ENCODE measurements at places on chromosomes 3 and 15.
A peak's percentile ranks its signal among the peaks of the same experiment; 100 is the strongest.

- DNase-seq: no peak
Observed at GRCh38 chr3:111621535-111621934, 26.4 kb upstream of the ZBED2 start.

DNA sequence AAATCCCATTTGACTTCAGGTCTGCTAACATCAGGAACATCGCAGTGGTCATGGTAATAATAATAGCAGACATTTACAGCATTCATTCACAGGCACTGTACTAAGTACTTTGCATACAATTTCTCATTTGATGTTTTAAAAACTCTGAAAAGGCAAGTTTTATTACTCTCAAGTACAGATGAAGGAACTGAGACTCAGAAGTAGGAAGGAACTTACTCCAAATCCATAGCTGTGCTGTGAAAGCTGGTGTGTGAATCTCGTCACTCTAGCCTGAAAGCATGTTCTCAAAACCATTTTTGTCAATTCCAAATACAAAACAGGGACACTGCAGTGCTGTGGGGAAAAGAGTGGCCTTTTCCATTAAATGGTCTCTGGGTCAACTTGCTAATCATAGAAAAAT, 179.9 kb downstream of the FAM43A start:
- no peak for DNase-seq

DNA sequence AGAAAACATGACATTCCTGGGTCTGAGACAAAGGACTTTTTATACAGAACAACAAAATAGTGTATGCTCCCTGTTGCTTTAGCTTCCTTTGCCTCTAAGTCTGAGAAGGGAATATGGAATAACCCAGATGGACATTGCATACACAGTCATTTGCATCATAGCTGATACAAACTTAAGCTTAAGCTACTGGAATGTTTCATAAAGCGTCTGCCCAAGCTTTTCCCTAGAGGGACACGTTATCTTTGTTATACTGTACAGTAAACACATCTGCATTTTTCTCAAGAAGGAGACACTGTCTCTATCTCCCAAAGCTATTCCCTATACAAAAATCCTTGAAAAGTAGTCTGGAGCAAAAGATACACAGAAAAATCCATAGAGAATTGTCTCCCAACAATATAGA, 775.0 kb downstream of the DIPK2A start:
- DNase-seq: no peak

GRCh38 chr3:10808974-10809373, 7.1 kb upstream of the SLC6A11 start:
- DNase-seq: no peak

- DNase-seq: no peak
Observed at GRCh38 chr3:154175041-154175440, 53.9 kb downstream of the ARHGEF26 start.

- DNase-seq: no peak
Observed at GRCh38 chr3:171260899-171261298, 199.3 kb downstream of the TNIK start.

GRCh38 chr15:56725386-56725785, 7.9 kb downstream of the ZNF280D start:
- DNase-seq: no peak

DNA sequence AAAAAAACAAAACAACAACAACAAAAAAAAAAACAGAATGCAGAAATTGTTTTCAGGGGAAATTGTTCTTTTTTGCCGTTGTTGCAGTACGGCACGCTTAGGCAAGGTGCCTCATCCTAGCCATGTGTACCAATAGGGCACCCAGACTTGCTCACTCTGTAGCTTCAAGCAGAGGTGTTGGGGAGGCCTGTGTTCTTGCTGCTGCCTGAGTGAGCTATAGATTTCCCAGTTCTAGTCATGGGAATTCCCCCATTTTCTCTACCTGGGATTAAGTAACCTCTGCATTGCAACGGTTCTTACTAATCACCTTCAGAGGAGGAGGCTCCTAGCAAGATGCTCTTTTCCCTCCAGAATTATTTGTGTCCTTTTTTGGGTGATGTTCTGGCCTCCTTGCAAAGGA, 12.9 kb upstream of the PARL start:
- no peak for DNase-seq

DNA sequence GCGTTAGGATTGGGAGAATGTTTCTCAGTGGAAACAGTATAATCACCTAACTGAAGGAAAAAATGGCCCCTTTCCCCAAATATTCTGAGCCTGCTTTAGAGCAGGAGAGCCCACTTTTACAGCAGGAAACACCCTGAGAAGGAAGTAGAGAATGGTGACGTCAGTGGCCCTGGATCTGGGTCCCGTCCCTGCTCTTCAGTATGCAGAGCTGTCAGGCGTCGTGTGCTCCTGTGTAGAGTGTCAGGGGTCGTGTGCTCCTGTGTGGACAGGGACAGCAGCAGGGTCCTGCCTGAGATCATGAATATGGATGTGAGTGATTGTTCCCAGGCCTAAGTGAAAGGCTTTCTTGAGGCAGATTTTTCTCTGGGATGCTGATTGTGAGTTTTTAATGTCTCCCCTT, 45.2 kb downstream of the CGNL1 start:
- DNase-seq: no peak

DNA sequence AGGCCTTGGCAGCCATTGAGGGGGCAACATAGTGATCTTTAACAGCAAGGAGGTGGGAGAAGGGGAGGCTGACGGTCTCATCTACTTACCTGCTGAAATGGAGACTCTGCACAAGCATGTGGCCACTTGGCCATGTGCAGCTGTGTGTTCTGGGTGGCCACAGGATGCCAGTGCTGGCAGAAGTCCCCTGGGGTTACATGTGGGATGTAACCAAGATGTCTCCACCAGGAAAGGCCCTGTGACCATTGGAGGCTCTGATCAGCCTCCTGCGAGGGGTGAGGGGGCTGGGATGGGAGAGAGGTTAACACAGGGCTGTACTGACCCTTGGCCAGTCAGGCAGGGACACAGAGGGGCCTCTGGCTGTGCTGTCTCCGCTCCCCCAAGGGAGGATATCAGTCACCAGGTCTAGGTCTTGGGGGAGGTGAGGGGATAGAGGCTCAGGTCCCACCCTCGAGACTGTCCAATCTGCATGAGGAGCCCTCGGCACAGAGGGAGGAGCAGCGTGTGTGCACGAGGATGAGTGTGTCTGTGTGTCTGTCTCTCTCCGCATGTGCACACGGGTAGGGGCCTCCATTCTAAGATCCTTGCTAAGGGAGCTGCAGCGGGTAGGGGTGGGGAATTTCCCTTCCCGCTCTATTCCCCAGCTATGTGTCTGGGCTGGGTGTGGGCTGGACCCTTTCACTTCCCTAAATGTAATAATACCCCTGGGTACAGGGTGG, 19.5 kb downstream of the PRKCD start:
- DNase-seq: no peak

GRCh38 chr3:65030847-65031463, 343.2 kb upstream of the ADAMTS9 start:
- peak; percentile 40 for DNase-seq

GRCh38 chr3:46978985-46979944, at the start of gene NBEAL2:
Gene NBEAL2 (plus strand): TSS chr3:46979666. CDS start chr3:46979862, 196 bp downstream.
- DNase-seq: peak; percentile 89

GRCh38 chr15:51947124-51947523, 24.5 kb downstream of the LEO1 start:
- no peak for DNase-seq

DNA sequence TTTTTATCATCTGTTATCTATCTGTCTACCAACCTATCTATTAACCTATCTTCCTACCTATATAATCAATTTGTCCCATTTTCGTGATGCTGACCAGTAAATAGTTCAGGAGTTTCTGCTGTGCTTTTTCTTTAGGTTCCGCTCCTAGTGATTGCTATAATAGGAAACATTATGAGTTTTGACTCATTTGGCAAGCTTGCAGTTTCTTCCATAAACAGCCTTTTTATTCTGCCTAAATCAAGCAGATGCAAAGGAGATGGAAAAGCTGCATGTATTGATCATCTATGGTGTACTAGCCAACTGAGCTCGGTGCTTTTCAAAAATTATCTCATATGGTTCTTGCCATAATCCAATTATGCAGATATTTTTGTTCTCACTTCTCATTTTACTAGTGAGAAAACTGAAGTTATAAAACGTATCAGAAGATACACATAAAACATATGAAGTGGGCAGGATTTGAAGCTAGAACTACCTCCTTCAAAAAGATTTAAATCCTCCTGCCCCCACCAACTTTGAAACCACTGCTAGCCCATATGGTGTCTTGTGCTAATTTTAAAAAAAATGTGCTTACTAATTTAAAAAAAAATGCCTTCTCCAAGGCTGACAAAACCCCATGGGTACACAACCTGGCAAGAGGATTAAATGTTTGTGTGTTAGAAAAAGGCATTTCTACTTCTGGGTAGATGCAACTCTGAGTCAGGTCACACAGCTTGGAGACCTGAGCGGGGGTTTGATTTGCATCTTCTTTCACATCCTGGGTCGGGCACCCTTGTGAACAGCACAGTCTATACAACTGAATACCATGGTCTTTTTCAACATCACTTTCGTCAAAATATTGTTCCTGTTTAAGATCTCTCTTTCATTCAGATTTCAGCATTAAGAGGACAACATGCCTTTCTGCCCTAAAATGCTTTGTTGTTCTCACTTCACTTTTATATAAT, 267.0 kb downstream of the CHL1 start:
- no peak for DNase-seq

DNA sequence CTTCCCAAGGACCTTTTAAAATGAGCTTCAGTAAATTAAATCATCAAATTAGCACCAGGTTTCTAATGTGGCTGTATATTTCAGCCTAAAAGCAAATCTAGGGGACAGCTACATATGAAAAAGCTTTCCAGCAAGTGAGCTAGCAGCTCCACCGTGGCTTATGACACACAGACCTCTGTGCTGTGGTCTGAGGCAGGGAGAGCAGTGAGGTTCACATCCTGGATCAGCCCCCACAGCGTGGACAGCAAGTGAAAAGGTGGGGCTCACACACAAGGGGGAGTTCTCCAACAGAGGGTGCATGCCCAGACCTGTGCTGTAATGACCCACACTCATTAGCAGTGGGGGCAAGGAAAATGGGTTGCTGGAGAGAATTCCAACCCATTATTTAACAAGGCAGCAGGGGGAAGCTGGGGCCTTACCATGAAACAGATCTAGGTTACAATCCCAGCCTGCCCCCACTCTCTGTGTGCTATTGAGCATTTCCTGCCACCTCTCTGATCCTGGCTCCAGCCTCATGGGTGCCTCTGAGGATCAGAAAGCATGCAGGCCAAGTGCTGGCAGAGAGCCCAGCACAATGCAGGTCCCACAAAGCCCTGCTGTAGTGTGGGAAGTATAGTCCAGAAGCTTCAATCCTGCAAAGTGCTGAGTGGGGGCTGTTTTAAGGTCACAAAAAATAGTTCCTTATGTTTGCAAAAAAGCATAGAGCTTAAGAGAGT, 48.2 kb downstream of the RASGRF1 start:
- no peak for DNase-seq

GRCh38 chr3:28315711-28316110, 32.8 kb upstream of the ZCWPW2 start:
- no peak for DNase-seq

GRCh38 chr15:92288755-92289154, 104.9 kb upstream of the ST8SIA2 start:
- no peak for DNase-seq

DNA sequence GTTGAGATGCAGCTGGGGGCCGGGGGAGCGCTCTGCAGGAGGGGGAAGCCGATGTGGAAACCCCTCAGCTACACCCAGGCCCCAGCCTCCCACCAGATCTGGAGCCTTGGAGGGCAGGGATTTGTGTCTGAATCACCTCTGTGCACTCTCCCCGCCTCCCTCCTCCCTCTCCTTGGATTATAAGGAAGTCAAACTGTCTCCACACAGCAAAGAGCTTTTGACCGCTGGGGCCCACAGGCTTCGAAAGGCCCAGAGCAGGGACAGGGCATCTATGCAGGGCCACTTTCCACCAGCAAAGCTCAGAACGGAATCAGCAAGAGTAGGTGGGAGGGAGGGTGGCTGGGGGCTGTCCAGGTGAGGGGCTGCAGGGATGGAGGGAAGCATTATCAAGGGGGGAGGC, 68.9 kb downstream of the IQSEC1 start:
- no peak for DNase-seq

DNA sequence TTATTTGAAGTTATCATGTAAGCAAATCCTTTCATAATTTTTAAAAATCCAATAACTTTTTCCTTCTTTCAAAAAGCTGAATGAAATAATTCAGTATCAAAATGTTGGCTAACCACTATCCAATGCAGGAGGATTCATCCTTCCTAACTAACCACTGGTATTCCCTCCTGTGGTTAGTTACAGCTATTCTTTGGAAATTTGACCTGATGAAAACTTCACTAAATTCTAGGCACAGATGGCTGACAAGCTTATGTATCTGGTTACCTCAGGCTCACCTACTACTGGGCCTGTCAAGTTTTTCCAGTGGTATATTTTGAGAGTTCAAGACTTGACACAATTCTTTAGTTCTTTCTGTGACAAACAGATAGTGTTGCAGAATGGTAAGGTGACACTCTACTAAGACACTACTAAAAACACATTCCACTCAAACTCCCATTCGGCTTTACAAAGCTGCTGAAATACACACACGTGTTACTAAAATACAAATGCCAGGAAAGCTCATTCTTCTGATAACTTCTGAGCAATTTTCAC, 15.8 kb downstream of the NPTN start:
- DNase-seq: no peak

GRCh38 chr3:65006300-65006739, 318.5 kb upstream of the ADAMTS9 start:
- DNase-seq: peak; percentile 50

- DNase-seq: no peak
Observed at GRCh38 chr3:60696428-60697125, 554.7 kb downstream of the FHIT start.

DNA sequence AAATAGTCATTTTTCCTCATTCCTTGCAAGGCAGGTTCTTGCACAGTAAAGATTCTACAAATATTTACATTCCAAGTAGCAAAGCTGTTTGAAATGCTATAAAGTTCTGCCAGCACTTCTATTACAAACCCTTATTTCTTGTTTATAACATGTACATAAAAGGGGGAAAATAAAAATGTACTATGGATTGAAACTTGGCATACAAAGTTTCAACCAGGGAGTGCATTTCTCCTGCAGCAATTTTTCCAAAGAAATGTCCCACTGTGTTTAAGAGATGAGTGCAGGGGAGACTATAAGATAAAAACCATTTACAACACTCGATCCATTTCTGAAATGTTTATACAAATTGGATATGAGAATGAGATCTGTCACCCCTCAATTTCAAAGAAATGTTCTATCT, 3.3 kb downstream of the CNTN3 start:
- DNase-seq: no peak

DNA sequence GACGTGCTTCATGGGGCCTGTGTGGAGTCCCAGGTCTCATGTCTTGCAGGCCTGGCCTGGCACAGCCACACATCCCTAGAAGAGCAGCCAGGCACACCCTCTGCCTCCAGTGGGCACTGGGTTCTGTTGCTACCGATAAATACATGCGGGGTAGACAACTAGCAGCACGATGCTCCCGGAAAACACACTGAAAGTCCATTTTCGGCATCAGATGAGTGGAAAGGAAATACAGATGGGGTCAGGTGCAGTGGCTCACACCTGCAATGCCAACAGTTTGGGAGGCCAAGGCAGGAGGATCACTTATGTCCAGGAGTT, 165.1 kb downstream of the NSMCE3 start:
- DNase-seq: no peak

DNA sequence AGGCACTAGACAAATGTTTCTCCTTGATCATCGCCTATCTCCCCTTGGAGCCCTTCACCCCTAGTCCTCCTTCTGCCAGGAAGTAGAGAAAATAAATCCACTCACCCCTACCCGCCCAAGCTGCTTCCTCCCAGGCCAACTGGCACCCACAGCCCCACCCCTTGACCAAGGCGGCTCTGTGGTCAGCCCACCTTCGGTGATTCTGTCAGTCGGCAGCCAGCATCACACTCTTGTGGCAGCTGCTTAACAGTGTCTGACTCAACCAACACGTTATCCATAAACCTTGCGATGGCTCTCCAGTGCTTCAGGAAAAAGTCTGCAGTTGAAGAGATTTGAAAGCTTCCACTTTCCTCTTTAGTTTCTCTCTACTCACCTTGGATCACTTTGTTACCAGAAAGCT, 7.6 kb downstream of the SHF start:
- DNase-seq: no peak
